Hematopoietic multipotent progenitor cell treated with erythropoietin and hydrocortisone succinate and interleukin-3 and kit ligand, for 4 days (in vitro differentiated cells): ENCODE measurements at places on chromosomes 4 and X.

- DNase-seq = no peak
These were observed 262.6 kb downstream of the GPC3 start for GRCh38 chrX:133722756-133723155.

DNA sequence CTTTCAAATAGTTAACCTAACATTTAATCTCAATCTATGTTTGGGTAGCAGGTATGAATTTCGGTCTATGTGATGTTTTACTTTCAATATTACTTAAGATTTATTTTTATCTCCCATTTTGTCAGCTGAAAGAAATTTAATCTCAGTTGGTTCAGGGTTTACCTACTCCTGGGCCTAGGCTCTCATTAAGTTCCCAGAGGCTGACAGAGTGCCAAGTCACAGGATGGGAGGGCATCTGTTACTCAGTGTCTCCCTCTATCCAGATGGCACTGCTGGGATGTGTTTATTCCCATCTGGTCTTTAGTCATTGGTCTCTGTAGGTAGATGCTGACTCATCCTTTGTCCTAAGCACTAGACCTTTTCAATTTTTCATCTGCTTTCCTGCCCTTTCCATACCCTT is 129.4 kb upstream of the ARSJ start:
- no peak for DNase-seq

DNA sequence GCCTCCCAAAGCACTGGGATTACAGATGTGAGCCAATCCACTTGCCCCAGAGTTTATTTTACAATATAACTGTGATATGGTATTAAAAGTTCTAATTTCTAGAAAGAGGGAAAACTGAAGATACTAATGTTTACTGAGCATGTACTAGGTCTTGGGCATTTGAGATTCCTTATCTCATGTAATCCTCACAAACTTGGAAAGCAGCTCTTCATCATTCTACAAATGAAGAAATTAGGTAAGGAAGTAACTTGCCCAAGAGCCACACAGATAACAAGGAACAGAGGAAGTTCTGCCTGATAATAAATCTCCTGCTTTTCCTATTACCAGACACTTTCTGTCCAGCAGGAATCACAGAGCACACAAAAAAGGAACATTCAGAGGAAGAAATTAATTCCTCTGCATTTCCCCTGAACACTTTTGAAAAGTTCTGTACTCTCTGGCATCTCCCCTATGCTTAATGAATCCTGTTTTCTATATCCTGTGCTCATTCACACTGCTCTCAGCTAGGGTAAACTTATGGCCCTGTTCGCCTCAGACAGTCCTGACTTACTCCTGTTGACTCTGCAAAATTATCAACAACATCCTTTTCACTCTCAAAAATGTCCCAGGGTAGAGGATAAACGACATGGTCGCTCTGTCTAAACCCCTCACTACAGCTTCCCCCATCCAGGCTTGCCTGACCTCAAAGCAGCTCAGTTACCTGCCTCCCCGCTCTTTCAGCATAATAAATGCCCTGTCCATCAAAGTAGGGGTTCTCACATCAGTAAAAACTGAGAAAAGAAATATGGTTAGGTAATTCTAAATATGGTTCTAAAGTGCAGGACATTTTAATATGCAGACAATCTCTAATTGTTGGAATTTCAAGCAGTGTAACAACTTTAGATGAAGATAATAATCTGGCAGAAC is 13.6 kb downstream of the SH3RF1 start:
- no peak for DNase-seq

- no peak for DNase-seq
These were observed 17.8 kb downstream of the SRD5A3 start for GRCh38 chr4:55363691-55364351.

- no peak for DNase-seq
These were observed 249.1 kb downstream of the KCNIP4 start for GRCh38 chr4:21699446-21699845.

GRCh38 chrX:103927030-103927429 is 35.4 kb upstream of the TMSB15B start:
- no peak for DNase-seq

GRCh38 chrX:111503485-111503993 is 7.9 kb upstream of the SERTM2 start:
- no peak for DNase-seq

- no peak for DNase-seq
These were observed 21.7 kb upstream of the MND1 start for GRCh38 chr4:153322791-153323190.

DNA sequence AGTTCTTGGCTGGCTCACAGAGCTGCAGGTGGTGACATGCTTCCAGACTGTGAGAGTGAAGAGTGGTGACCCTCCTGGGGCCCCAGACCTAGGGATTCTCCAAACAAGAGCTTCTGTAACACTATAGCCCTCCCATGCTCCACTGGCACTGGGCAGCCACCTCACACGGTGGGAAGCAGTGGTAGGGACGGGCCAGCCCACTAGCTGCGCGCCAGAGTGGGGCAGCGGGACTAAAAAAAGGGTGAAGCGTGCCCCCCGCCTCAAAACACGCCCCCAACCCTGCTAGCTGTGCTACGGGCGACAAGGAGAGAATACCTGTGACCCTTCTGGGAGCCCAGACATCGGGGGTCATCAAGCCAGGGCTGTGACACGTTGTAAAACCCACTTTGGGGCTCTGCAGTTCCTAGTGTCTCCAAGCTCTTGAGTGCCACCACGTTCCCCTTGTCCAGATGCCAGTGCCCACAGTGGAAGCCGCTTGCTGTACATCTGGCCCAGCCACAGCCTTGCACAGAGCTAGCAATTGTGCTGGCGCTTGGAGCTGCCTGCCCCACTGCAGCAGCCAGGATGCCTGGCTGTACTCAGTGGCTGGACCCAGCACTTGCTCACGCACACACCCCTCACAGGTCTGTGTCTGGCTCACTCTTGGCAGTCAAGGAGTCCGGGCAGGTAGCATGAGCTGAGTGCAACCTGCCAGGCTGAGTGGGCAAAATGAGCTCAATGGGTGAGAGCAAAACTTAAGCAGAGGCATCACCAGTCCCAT is 100.0 kb downstream of the DCAF12L2 start:
- no peak for DNase-seq

GRCh38 chr4:181578911-181579310 is 664.3 kb upstream of the TENM3 start:
- DNase-seq = no peak

DNA sequence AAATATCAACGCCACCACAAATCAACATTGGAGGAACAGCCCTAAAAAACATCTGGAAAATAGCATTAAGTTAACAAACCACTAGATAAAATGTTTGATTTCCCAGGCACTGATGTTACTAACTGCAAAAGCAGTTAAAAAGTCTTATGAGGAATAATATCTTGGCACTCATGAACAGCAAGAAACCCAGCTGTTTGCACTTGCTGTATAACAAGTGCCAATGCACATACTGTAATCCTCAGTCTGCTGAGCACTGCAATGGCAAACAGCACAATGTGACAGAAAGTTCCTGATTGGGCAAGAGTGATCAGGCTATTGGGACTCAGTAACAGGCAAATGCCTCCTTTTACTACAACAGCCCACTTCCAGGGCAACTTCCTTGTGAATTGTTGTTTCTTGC is 20.8 kb upstream of the SEC24B start:
- DNase-seq = no peak

- no peak for DNase-seq
These were observed 13.8 kb downstream of the MAGED2 start for GRCh38 chrX:54821310-54821709.

DNA sequence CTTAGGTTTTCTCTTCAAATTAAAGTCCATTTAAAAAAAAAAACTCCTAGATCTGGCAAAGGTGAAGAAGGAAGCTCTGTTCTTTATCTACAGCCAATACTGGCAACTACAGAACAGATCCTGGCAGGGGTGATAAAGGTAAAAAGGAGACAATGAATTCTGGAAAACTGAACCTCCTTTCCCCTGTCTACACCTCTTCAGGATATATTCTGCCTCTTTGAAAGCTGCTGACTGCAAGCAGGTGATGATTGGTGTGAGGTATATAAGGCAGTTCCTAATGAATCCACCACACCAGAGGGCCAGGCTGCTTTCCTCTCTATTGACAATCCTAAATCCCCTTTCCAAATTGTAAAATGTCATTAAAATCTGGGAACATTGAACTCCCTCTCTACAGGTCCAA is 370.1 kb downstream of the PPP3CA start:
- DNase-seq = no peak

DNA sequence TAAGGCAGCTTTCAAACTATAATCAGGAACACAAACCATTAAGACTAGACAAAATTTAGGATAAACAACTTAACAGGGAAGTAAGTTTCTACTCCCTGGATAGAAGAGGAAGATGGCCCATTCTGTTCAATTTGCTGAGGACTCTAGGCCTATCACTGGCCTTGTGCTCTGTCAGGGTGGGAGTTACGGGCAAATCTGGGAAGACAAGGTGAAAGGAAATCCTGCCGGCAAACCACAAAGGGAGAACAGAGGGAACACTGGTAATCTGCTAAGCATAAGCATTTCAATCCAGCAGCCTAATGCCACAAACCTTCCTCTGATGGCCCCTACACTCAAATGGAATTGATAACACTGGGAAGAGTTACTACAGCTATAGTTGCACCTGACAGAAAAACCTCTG is 8.3 kb downstream of the GPR82 start:
- DNase-seq = no peak

DNA sequence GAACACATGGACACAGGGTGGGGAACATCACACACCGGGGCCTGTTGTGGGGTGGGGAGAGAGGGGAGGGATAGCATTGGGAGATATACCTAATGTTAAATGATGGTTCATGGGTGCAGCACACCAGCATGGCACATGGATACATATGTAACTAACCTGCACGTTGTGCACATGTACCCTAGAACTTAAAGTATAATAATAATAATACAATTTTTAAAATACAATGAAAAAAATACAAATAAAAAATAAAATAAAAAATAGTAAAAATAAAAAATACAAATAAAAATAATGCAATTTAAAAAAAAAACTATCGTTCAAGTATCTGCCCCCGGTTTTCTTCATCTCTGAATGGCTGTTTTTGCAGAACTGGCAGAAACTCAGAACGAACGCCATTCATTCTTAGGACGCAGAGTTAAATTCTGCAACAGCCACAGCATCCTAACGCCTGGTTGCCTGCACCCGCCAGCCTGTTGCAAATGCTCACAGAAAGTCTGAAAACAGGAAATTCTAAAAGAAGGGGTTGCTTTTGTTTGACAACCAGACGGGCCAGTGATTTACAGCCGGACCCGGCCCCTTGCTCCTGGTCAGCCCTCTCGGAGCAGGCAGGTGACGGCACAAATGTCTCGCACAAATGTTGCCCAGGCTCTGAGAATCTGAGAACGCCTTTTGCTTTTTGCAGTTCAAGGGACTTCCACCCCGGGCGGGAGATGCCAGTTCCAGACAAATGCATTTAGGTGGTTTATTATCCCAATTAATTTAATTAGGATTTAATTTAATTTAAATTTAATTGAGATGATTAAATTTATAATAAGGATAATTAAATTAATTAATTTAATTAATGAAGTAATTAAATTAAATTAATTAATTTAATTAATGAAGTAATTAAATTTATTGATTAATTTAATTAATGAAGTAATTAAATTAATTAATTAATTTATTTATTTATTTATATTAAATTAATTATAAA is 47.8 kb downstream of the CRLF2 start:
- DNase-seq = peak; percentile 84

- no peak for DNase-seq
These were observed 368.7 kb downstream of the MID1IP1 start for GRCh38 chrX:39169976-39170375.

GRCh38 chrX:69505772-69506616 is 1.9 kb downstream of the NALF2 start:
- DNase-seq = no peak

DNA sequence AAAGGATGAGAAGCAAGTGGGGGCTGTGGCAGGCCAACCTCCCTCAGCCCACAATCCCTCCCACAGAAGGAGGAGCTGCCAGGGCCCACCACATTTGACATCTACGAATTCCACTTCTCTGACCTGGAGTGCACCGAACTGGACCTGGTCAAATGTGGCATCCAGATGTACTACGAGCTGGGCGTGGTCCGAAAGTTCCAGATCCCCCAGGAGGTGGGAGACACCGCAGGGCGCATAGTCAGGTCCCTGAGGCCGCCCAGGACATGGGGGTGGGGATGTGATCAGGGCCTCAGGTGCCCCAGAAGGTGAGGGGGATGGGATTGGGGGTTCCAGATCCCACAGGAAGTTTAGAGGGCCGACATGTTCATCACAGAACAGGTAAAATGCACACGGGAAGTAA is 13.7 kb downstream of the ATP5ME start:
- no peak for DNase-seq

- DNase-seq = no peak
These were observed 9.2 kb downstream of the BOD1L1 start for GRCh38 chr4:13618212-13618806.

GRCh38 chr4:110287130-110287529 is 88.7 kb upstream of the ELOVL6 start:
- DNase-seq = no peak

GRCh38 chrX:71930298-71930697 is 19.7 kb downstream of the NHSL2 start:
- DNase-seq = no peak

DNA sequence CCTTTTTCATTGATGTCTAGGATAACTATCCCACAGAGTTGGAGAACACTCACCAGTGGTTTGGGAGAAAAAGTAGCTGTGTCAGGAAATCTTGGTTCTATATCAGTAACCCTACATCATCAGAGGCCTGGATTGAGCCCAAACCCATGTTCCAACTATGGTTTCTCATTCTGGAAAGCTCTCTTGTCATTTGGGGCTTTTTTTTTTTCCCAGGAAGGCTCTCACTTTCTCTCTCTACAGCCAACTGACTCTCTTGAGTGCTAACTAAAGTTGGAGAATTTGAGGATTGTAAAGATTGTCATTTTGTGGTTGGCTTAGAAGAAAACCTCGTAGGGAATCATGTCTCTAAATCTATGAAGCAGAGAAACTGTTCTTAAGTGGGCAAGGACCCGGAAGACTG is 228.2 kb upstream of the DIPK2B start:
- no peak for DNase-seq

DNA sequence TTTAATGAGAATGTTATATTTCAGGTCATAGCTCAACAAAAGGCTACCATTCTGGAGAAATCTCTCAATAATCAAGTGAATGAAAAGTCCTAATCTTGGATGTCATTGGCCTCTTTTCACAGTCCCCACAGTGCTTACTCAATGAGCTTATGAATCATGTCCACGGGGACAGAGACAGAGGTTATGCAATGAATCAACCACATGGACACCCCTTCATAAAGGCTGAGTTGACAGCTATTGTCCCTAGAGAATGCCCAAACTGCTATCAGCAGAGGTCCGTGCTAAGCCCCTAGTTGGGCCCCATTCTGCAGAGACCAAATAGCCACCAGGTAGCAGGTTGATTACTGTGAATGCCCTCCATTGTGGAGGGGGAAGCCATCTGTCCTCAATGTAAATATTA is 158.1 kb downstream of the LHFPL1 start:
- no peak for DNase-seq

DNA sequence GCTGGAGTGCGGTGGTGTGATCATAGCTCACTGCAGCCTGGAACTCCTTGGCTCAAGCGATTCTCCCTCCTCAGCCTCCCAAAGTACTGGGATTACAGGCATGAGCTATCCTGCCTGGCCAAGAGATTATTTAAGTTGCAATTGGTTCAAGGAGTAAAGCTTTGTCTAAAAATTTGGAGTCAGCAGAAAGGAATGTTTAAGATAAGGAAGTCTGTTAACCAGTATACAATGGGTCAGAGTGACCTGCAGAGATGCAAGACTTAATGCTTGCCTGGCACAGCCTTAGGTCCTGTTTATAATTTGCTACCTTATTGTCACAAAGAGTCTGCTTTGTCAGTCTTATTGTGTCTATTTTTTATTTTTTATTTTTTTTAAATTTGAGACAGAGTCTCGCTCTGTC is 826.2 kb downstream of the NLGN4X start:
- DNase-seq = no peak
